ENCODE measurements at places on chromosomes 1 and 21.

DNA sequence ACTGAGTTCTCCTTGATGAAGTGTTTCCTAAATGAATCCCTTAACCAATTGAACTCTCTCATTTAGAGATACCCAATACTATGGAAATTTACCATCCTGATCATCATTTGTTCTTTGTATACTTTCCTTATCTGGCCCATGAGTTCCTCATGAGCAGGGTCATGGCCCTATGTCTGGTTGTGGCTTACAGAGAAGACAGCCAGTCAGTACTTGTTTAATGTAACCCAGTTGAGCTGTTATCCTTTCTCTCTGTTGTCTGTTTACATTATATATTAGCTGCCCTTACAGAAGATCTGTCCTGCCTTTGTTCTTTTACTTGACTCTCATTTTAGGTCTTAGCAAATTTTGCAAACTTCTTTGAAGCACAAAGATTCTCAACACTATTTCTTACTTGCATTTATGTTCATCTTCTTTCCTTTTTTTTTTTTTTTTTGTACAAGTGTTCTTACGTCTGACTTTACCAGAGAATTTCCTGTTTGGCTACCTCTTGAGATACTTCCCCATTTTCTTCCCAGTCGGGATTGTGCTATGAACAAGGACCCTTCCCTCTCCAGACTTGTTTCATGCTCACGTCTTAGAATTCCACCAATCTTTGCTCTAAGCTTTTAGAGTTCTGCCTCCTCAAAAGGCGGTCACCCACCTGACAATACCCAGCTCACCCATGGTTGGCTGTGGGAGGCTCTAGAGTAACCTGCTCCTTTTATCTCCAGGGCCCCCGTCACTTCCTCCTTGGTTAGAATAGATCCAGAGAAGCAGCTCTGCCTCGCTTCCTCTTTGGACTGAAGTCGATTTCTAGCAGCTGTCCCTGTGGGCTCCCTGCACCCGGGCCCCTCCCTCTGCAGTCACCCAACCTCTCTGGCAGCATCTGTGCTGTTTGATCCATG is 53.6 kb upstream of the RUNX1 start:
- no peak for DNase-seq

- DNase-seq = no peak
Observed at GRCh38 chr1:21865943-21866706, 54.1 kb downstream of the LDLRAD2 start.

DNA sequence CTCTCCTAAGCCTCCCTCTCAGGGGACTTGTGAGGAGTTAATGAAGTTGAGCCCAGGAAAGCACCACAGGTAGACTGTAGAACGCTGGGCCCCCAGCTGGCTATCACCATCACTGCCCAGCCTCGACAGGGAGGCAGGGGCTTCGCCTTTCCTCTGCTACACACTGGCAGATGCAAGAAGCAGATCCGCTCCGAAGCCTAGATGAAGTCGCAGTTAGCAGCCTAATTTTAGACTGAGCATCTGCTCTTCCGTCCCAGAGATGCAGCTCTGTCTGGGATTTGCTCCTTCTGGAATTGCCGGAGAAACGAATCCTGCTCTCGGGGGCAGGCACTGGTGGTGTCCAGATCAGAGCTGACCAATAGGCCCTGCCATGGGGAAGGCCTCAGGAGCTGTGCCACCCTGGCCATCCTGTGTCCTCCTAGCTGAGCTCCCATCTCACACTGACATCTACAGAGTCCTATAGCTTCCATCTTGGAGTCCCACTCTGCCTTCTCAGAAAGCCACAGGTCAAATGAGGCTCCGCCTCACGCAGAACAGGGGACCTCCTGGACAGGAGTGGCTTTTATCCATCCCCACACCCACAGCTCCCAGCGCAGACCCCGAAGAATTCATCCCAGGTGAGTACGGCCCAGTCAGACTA is 186.8 kb upstream of the EDN2 start:
- DNase-seq = no peak

DNA sequence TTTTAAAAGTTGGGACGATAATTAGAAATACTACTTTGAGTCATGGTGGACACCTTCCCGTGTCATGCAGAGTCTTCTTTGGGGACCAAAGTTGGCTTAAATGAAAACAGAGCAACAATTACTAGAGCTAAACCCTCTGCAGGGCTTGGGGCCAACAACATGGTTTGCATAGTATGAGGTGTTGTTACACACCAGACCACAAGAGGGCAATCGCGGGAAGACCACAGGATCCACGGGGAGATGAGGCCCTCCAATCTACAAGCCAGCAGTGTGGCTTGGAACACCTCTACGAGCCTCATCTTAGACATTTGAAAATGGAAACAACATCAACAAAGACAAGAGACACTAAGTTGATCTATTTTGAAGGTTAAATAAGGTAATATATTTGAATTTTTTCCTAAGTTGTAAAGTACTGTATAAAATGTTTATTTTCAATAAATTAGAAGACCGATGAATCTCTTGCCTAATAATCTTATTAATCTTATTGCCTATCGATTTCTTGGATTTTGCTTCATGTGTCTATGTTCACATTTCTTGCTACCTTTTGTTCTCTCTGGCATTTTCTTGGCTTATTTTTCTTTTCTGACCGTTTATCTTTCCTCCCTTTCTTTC is 8.2 kb upstream of the SMCP start:
- DNase-seq = peak; percentile 10

- DNase-seq = no peak
Observed at GRCh38 chr1:21754583-21754982, 28.4 kb downstream of the USP48 start.

DNA sequence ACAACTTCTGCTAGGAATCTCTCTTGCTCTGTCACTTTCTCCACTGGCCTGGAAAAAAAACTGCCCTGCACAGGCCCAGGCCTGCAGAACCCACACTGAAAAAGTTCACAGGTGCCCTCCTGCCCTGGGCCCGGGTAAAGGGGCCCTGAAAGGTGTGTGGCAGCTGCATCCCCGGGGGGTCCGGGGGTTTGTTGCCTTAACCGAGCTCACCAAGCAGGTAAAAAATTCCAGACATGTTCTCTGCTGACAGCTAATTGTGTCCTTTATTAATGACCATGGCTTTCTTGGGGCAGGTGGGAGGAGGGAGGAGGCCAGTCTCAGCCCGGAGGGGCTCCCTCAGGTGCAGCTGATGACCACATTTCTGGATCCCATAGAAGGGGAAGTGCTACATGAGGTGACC is 122.9 kb downstream of the LACTBL1 start:
- no peak for DNase-seq

- DNase-seq = no peak
Observed at GRCh38 chr1:200153277-200154055, 126.0 kb downstream of the NR5A2 start.

- DNase-seq = no peak
Observed at GRCh38 chr1:234400773-234401172, 27.5 kb downstream of the COA6 start.

DNA sequence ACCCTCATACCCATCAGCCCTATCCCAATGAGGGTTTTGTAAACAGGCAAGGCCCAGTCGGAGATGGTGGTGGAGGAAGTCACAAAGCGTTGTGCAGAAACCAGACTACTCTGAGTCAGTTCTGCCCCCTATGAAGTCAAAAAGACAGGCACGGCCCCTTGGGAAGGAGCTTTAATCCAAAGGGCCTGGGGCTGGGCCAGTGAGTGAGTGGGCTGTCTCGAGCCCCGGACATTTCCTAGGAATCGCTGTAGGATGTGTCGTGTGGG is 442 bp upstream of the AHCYL1 start:
- DNase-seq = no peak

DNA sequence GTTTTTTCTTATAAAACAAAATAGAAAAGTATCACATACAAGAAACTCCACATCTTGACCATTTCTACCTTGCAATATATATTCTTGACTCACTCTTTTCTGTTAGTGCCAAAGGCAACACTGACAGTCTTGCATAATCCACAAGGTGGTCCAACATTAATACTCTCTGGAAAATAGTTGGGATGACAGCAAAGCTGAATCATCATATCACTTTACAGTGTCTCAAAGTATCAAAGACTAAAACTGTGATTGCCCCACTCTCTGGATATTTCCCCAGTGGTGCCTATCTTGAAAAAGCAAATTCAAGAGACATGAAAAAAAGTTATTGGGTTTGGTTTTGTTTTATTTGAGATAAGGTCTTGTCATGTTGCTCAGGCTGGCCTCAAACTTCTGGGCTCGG is 14.6 kb upstream of the TGFBR3 start:
- DNase-seq = no peak

- no peak for DNase-seq
Observed at GRCh38 chr1:211944733-211945500, 90.4 kb downstream of the INTS7 start.

DNA sequence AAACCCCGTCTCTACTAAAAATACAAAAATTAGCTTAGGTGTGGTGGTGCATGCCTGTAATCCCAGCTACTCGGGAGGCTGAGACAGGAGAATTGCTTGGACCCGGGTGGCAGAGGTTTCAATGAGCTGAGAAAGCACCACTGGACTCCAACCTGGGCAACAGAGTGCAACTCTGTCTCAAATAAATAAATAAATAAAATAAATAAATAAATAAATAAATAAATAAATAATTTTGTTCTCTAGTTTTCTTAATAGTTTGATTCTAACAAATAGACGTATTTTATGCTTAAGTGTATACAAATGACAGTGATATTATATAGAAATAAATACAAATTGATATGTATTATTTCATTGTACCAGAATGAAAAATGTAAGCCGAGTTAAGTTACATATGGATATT is 339.9 kb upstream of the OLFM3 start:
- DNase-seq = no peak

DNA sequence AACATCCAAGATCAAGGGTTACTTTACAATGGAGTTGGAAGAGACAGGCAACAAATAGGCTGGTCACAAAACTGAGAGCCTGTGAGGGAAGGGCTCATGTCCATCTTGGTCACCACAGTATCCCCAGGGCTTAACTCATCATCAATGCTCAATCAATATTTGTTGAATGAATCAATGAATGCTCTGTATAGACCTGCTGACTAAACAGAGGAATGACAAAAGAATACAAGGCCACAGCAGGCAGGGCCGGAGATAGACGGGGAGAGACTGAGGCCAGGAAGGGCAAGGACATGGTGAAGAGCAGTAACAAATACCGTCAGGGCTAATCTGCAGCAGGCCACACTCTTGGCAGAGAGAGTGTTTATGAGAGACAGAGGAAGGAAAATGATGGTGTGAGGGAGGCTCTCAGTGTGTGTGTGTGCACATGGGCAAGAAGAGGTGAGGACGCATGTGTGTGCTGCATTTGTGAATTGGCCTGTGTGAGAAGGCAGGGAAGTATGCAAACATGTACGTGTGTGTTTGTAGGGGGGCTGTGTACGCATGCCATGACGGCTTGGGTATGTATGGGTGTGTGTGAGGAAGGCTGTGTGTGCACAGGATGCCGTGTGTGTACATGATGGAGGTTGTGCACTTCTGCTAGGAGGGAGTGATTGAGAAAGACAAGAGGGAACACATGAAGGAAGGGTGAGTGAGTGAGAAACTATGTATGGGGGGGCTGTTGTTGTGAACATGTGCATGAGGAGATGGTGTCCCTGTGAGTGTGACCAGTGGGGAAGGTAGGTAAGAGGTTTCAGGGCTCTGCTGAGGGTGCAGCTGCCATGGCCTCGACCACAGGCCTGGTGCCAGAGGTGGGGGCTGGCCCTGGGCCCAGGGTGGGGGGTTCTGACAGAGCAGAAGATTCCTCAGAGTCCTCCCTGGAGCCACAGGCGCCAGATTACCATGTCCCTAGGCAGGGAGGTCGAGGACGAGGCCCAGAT is 15.4 kb downstream of the AHDC1 start:
- no peak for DNase-seq

Measured in activated naive CD4-positive, alpha-beta T cell (primary cell).